ENCODE measurements at places on chromosomes 3 and 15. TPM values are rescaled to one million over a fixed set of nuclear protein-coding genes. Genes with fewer than 3 reads are reported as not detected.

GRCh38 chr15:72156928-72157327 is 38.7 kb downstream of the SENP8 start:
- no peaks in the 10 kb centered on the region for H3K36me3 ChIP-seq
- H3K4me3 ChIP-seq, result no peak overlapping the region
- no peaks in the 10 kb centered on the region for H3K27me3 ChIP-seq
- no peak overlapping the region for H3K27ac ChIP-seq
- peaks cover 8% of the 10 kb centered on the region for H3K4me1 ChIP-seq

GRCh38 chr3:189698811-189699210 is 67.6 kb downstream of the TP63 start:
- H3K4me1 ChIP-seq, result peaks cover 28% of the 10 kb centered on the region
- no peak for DNase-seq
- H3K36me3 ChIP-seq, result no peaks in the 10 kb centered on the region
- no peak overlapping the region for H3K27ac ChIP-seq
- H3K4me3 ChIP-seq, result no peak overlapping the region

- no peaks in the 10 kb centered on the region for H3K27me3 ChIP-seq
- peaks cover 62% of the 10 kb centered on the region for H3K4me1 ChIP-seq
- H3K27ac ChIP-seq, result no peak overlapping the region
These were observed 136.8 kb downstream of the FNDC3B start for GRCh38 chr3:172176061-172176770.

GOLGA6L10 gene
- total RNA-seq, result 0.42 TPM

DNA sequence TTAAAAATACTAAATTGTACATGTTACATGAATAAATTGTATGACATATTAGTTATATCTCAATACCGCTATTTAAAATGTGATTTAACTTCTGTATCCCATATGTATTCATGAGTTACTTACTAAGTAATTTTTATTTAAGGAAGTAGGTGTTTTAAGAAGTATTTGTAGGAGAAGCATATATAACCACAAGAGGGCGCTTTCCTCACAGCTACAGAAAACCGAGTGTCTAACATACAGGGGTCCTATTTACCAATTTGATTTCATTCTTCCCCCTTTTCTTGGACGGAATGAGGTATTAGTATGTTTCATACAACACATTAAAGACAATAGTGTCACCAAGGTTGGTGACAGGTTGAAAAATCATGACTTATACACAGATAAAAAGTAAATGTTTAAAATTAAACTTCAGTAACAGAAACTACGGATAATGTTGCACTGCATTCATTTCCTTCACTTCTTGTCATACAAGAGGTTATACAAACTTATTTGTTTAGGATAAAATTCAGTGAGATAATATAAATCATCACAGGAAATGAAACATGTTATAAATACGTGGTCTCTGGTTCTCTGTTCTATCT is 253.6 kb downstream of the MAGI1 start:
- DNase-seq, result no peak
- no peaks in the 10 kb centered on the region for H3K36me3 ChIP-seq
- H3K27ac ChIP-seq, result no peak overlapping the region
- peaks cover 4% of the 10 kb centered on the region for H3K4me1 ChIP-seq

DNA sequence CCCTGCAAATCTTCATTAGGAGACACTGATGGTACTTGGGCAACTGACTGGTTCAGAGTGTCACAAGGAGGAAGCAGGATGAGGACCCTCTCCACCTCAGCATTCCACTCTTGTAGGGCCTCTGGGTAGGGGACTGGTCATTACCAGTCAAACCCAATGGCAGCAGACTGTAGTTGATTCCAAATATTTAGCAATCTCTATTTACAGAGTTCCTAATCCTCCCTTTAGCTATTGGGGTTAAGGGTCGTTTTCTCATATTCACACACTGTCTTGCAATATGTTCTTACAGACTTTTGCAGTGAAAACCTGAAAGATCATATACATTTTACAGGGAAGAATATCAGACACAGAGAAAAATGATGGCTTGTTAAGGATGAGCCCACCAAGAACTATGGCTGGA is 397.7 kb downstream of the GAP43 start:
- H3K27me3 ChIP-seq, result no peaks in the 10 kb centered on the region
- no peak overlapping the region for H3K27ac ChIP-seq
- no peaks in the 10 kb centered on the region for H3K4me1 ChIP-seq
- H3K36me3 ChIP-seq, result no peaks in the 10 kb centered on the region

DNA sequence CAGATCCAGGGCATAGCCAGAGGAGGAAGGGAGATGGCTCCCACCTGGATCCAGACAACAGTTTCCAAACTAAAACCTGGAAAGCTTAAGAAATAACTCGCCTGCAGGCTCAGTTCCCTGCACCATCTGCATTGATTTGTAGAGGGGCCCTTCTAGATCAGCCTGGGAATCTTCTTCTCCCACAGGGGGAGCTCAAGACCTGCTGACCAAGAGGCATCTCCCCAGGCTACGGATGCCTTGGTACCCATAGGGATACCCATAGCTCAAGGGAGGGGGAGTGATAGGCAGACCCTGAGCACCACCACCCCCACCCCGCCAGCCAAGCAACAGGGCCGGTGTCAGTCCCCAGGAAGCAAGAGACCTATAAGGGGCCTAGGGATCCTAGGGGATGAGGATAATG is 28.0 kb upstream of the DCLK3 start:
- DNase-seq, result no peak
- no peaks in the 10 kb centered on the region for H3K36me3 ChIP-seq
- H3K27ac ChIP-seq, result no peak overlapping the region
- no peak overlapping the region for H3K4me3 ChIP-seq

GRCh38 chr3:112617285-112617684 is 23.7 kb downstream of the CCDC80 start:
- peaks cover 1% of the 10 kb centered on the region for H3K4me1 ChIP-seq
- no peak overlapping the region for H3K27ac ChIP-seq
- no peaks in the 10 kb centered on the region for H3K27me3 ChIP-seq
- no peaks in the 10 kb centered on the region for H3K36me3 ChIP-seq
- no peak for DNase-seq
- H3K4me3 ChIP-seq, result no peak overlapping the region

- H3K36me3 ChIP-seq, result peaks cover 3% of the 10 kb centered on the region
- no peak overlapping the region for H3K27ac ChIP-seq
- H3K4me1 ChIP-seq, result no peaks in the 10 kb centered on the region
- H3K4me3 ChIP-seq, result no peak overlapping the region
These were observed 106.3 kb downstream of the SNRPN start for GRCh38 chr15:25060996-25061620.

SUSD5 gene
- 2.2 TPM for total RNA-seq

DNA sequence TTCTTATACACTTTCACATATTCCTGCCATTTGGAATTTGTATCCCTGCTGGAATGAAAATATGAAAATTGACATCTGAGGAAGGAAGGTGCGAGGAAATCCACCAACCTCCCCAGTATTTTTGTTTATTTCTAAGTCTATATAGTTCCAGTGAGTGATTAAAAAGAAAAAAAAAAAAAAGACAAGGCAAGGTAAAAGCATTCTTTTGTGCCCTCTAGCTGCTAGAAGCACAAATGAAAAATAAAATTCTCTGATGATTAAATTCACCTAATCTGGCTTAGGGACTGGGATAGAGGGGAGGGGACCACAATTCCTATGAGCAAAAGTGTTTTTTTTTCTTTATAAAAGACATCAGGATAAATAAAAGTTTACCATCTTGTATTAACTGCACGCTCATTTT is 370.9 kb downstream of the NR2F2 start:
- no peak for DNase-seq
- no peak overlapping the region for H3K27ac ChIP-seq
- H3K4me1 ChIP-seq, result no peaks in the 10 kb centered on the region

- no peaks in the 10 kb centered on the region for H3K36me3 ChIP-seq
- H3K4me3 ChIP-seq, result no peak overlapping the region
- no peak for DNase-seq
- peak overlapping the region; percentile 99 for H3K27ac ChIP-seq
- H3K4me1 ChIP-seq, result peaks cover 71% of the 10 kb centered on the region
These were observed 3.8 kb downstream of the SCAMP2 start for GRCh38 chr15:74869372-74869725.

GRCh38 chr3:90091549-90091948 is 984.1 kb downstream of the EPHA3 start:
- H3K36me3 ChIP-seq, result no peaks in the 10 kb centered on the region
- no peaks in the 10 kb centered on the region for H3K27me3 ChIP-seq
- H3K4me3 ChIP-seq, result no peak overlapping the region
- DNase-seq, result no peak

FOXB1 gene
- not detected for total RNA-seq

- H3K4me3 ChIP-seq, result no peak overlapping the region
- H3K4me1 ChIP-seq, result no peaks in the 10 kb centered on the region
- no peak overlapping the region for H3K27ac ChIP-seq
- no peaks in the 10 kb centered on the region for H3K27me3 ChIP-seq
These were observed 45.6 kb downstream of the BCL2L10 start for GRCh38 chr15:52066842-52067544.

DNA sequence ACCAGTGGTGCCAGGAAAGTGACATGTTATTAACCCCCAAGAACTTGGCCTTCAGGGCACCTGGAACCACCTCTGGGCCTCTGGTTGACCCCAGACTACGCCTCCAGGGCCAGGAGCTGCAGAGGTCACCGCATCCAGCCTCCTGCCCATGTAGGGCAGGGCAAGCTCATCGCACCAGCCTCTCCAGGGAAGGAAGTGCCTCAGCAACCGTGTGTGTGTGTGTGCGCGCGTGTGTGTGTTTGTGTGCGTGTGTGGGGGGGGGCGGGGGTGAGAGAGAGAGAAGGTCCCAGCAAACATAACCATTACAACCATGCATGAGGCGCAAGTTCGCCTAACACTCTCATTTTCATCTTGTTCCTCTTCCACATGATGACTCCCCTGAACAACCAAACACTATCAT is 31.8 kb downstream of the RAB6B start:
- no peak overlapping the region for H3K27ac ChIP-seq
- no peak overlapping the region for H3K4me3 ChIP-seq
- no peaks in the 10 kb centered on the region for H3K36me3 ChIP-seq
- H3K4me1 ChIP-seq, result no peaks in the 10 kb centered on the region

GOLGA8S gene
- total RNA-seq, result 0.20 TPM

FEZF2 gene
- total RNA-seq, result not detected

DNA sequence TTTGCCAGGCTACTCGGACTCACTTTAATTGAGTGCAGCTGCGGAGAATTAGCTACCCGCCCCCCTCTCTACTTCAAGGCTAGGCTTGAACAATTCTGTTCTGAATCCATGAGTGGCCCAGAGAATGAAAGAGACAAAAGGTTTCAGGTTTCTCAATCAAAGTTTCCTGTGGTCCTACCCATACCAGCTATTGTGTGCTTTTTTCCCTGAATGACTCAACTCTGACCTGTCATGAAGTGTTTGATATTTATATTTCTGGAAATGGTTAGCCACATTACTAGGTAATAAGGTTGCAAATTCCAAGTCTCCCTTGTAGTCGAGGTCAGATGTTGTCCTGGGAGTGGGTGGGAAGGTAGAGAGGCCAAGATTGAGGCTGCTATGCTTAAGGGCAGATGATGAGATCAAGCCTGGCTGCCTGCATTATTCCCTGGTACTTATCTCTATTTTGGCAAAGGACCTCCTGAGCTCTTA is 392.7 kb upstream of the TBL1XR1 start:
- no peak for DNase-seq
- H3K27ac ChIP-seq, result no peak overlapping the region
- H3K36me3 ChIP-seq, result no peaks in the 10 kb centered on the region
- no peak overlapping the region for H3K4me3 ChIP-seq

DNA sequence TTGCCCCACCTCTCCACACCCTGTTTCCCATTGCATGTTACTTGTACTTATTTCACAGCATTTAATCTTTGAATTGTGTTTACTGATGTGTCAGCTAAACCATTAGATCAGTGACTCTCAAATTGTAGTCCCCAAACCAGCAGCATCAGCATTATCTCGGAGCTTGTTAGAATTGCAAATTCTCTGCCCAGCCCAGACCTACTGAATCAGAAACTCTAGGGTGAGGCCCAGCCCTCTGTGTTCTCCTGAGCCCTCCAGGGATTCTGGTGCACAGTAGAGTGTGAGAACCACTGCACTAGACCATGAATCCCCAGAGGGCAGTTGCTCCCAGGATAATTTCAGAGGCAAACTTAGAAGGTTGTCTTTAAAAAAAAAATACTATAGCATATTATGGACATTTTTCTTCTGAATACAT is 13.0 kb downstream of the PLD1 start:
- no peak overlapping the region for H3K4me3 ChIP-seq
- no peaks in the 10 kb centered on the region for H3K27me3 ChIP-seq
- H3K4me1 ChIP-seq, result no peaks in the 10 kb centered on the region
- no peak overlapping the region for H3K27ac ChIP-seq
- no peak for DNase-seq
- no peaks in the 10 kb centered on the region for H3K36me3 ChIP-seq

DNA sequence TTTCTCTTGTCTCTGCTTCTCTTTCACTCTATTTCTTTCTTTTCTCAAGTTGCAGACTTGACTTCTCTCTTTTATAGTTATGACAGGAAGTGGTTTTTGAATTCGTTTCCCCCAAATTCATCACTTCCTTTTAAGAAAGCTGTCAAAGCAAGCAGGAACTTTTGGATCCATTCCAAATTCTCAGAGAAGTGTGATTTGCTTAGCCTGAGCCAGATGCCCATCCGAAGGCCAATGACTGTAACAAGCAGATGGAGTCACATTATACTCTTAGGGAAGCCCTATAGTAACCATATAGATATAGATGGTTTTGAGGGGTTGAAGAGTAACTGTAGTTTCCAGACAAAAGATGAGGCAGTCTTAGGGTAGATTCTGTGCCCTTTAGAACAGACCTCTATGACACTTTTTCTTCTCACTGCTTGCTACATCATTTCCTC is 592.0 kb upstream of the KCNMB2 start:
- no peak overlapping the region for H3K4me3 ChIP-seq
- H3K27ac ChIP-seq, result no peak overlapping the region
- DNase-seq, result no peak
- H3K27me3 ChIP-seq, result no peaks in the 10 kb centered on the region

- H3K27ac ChIP-seq, result no peak overlapping the region
- no peaks in the 10 kb centered on the region for H3K27me3 ChIP-seq
- H3K4me1 ChIP-seq, result no peaks in the 10 kb centered on the region
- H3K36me3 ChIP-seq, result no peaks in the 10 kb centered on the region
- DNase-seq, result no peak
These were observed 42.0 kb downstream of the AGBL1 start for GRCh38 chr15:86121568-86122225.

GABRR3 gene
- not detected for total RNA-seq

HTR3E gene
- total RNA-seq, result not detected

RASL12 gene
- total RNA-seq, result 3.7 TPM

GRCh38 chr3:142898346-142899213 is 9.7 kb upstream of the PCOLCE2 start:
- no peak for DNase-seq
- no peaks in the 10 kb centered on the region for H3K36me3 ChIP-seq
- no peak overlapping the region for H3K4me3 ChIP-seq
- H3K27ac ChIP-seq, result no peak overlapping the region

FAM81A gene
- not detected for total RNA-seq

DNA sequence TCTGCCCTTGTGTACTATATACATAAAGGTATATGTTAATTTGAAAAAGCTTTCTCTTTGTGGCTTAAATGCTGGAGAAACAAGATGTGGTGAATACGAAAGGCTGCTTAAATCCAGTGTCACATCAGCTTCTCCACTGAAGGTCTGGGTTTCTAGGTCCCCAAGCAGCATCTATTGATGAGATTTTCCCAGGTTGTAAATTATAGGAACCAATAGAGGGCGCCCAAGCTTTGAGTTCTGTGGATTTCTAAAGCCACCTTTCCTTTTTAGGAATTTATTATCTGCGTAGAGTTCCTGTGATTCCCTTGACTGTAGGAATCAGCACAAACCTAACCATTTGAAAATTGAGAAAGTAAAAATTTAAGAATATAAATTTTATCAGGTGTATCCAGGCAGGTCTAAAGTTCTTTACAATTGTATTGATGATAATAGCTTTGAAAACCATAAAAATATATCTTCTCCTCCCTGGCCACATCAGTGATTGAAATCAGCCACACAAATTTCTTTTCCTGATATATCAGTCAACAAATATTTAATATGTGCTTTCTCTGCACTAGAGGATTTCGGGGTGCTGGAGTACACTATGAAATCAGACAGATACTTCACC is 88.3 kb upstream of the ADAMTSL3 start:
- no peak for DNase-seq
- H3K4me1 ChIP-seq, result no peaks in the 10 kb centered on the region
- no peaks in the 10 kb centered on the region for H3K36me3 ChIP-seq
